ENCODE measurements at places on chromosomes 7 and 10.

GRCh38 chr7:107610323-107610722, 30.3 kb downstream of the BCAP29 start:
- DNase-seq: no peak

GRCh38 chr10:86500846-86501245, 20.7 kb downstream of the WAPL start:
- no peak for DNase-seq

GRCh38 chr10:68156373-68157185, 47.3 kb downstream of the MYPN start:
- DNase-seq: no peak

DNA sequence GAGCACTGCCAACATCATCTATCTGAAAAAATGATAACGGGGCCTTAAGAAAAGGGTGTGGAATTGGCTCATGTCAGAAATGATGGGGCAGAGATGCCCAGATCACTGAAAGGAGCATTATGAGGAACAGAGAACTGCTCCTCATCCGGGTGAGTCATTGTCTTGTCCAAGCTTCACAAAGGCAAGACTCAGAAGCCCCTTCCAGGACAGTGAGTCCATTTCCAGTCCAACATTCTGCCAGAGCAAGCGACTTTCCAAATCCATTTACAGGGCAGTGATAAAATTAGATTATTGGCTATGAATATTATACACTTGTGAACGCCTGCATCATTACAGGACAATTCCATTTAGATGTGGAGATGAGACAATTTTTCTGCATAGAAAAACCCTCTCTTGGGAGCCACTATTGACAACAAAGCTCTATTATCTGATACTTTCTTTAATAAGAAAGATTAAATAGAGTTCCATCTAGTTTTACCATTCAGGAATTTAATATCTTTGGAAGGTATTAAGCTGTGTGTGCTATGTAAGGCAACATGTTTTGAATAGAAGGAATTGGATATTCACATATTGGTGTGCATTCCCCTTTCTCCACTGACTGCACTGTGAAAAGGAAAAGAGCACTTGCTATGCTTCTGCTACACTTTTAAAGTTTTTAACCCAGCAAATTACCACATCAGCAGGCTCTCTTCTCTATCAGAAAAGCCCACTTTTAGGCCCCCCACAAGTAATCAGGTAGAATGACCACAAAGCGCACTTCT, 159.6 kb downstream of the NRP1 start:
- no peak for DNase-seq

GRCh38 chr7:148763622-148764021, 64.9 kb downstream of the CUL1 start:
- DNase-seq: no peak

GRCh38 chr7:96870185-96870584, 135.2 kb upstream of the DLX6 start:
- no peak for DNase-seq

DNA sequence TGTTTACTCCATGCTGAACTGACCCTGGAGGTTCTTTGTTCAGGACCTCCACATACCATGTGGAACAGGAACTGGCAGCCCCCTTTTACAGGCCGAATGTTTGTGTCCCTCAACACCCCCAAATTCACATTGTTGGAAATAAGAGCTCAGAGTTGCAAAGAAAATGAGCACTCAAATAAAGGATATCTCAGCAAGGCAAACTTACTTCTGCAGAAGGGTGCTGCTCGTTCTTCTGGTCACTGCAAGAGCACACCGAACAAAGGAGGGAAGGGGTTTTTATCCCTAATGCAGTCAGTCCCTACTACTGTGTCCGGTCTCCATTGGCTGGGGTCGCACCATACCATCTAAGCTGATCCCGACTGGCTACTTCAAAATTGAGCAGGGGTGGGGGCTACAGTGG, 68.1 kb downstream of the PYROXD2 start:
- no peak for DNase-seq
